ENCODE measurements at places on chromosomes 7 and 10.
A peak's percentile ranks its signal among the peaks of the same experiment; 100 is the strongest.

DNA sequence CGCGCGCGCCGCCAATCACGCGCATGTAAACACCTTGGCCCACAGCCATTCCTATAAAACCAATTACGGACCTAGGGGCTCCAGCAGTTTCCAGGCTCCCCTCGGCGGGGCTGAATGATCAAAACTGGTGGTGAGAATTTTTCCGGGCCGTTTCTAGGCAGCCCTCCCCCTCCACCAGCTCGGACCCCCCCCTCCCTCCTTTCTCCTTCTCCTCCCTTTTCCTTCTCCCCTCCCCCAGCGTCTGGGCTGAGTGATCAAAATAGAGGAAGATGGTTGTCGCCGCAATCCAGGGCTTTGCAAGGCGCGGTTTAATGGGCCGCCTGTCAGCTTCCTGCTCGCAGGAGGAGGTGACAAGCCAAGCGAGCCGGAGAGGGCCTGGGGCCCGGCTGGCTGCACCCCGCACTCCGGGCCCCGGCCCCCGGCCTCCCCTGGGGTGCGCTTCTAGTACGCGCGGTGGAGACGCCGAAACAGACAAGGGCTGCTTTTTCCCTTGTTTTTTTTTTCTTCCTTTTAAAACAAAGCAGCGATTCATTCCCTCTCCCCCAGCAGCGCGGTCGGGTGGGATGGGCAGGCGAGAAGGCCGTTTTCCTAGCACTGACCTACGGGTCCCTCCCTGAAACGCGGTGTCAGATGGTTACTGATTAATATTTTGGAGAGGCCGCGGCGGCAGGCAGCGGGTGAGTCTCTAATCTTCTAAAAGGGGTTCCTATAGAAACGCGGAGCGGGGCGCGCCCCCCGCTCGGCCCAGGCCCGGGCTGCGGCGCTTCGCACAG lies 528 bp upstream of the TNRC18 start:
- DNase-seq: peak; percentile 18

GRCh38 chr10:72523932-72524396 lies 101.9 kb downstream of the MICU1 start:
- no peak for DNase-seq

GRCh38 chr10:112389271-112389822 lies 15.4 kb downstream of the ACSL5 start:
- DNase-seq: no peak

DNA sequence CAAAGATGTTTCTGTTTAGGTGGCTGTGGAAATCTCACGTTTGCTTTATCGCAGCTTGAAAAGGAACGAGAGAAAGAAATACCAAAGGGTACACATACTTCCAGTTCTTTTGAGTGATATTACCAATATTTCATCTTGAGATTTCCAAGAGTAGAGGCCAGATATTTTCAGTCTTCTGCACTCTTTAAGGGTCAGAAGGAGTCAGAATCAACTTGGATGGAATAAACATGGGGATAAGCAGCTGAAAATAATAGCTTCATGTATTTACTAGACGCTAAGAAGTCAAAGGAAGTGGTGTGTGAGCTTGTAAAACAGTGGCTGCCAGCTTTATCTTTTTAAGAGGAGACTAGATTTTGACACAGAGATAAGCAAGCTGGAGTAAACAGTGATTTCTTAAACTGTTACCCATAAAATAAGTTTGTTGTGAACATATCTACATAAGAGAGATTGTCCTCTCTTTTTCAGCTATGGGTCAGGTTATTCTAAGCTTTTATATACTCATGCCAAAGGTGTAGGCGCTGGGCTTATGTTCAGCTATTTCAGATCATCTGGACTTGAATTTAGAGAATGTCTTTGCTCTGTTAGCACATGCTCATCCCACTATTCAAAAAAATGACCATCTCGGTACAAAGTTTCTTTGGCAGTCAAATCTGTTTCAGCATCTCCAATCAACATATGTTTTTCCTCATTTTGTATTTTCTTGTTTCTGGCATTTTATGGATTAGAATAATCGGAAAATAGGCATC lies 170.8 kb upstream of the TCF7L2 start:
- DNase-seq: no peak

DNA sequence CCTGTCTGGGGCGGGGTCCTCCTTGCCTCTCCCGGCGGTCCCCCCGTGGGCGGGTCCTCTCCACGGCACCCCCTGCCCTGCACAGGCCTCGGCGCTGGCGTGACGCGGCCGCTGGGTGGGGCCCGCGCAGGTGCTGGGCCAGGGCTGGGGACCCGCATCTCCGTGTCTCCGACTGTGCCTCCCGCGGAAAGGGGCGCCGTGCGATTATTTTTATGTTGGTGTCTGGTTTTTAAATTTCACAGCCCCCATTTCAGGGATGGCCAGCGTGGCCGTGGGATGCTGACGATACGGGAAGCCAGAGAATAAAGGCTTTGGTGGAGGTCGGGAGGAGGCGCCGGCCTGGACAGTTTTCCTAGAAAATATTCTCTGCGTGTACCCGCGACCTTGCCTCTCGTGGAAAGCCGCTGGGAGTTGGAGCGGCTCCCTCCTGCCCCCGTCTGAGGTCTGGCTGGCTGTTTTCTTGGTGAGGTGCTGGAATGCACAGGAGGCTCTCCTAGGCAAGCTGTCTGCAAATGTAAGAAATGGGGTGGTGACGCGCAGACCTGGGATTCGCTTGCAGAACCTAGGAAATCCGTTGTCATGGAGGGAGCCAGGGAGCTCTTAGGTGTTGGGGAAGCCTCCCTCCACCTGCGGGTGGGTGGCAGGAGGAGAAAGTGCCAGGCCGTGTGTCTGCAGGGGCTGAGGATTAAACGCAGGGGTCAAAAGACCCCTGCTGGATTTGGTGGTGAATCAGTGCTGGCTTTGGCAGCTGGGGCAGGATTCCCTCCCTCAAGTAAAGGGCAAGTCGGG lies 28.7 kb upstream of the JAKMIP3 start:
- DNase-seq: no peak

DNA sequence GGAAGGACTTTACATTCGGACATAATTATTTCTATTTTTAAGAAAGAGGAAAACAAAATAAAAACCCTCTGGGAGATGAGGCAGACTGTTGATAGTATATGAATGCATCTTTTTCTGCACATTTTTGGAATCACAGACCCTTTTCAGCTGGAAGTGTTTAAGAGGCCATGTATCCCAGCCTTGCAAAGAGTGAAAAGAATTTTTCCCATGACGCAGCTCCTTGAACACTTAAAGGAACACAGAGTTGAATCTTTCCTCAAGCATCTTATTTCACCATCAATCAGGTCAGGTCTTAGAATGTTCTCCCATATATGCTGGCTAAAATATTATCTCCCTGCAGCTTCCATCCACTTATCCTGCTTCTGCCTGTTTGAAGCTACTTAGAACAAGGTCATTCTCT lies 45.9 kb upstream of the PAPSS2 start:
- no peak for DNase-seq

GRCh38 chr10:15209827-15210509 lies 41.5 kb upstream of the NMT2 start:
- DNase-seq: peak; percentile 58

DNA sequence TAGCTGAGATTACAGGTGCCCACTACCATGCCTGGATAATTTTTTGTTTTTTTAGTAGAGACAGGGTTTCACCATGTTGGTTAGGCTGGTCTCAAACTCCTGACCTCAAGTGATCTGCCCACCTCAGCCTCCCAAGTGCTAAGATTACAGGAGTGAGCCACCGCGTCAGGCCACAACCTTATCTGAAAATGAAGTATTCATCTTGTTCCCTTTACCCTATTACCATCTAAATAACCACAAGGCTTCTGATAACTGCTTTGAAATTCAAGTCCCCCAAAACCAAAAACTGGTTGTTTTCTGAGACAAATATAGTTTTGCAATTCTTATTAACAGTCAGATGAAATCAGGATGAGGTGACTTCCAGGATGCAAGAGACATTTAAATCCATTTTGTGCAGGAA lies 2.4 kb downstream of the TCTN3 start:
- no peak for DNase-seq

GRCh38 chr10:24992512-24993133 lies 23.3 kb downstream of the ENKUR start:
- DNase-seq: no peak

- DNase-seq: no peak
These were observed 128.2 kb downstream of the UBE2H start for GRCh38 chr7:129824291-129825208.

DNA sequence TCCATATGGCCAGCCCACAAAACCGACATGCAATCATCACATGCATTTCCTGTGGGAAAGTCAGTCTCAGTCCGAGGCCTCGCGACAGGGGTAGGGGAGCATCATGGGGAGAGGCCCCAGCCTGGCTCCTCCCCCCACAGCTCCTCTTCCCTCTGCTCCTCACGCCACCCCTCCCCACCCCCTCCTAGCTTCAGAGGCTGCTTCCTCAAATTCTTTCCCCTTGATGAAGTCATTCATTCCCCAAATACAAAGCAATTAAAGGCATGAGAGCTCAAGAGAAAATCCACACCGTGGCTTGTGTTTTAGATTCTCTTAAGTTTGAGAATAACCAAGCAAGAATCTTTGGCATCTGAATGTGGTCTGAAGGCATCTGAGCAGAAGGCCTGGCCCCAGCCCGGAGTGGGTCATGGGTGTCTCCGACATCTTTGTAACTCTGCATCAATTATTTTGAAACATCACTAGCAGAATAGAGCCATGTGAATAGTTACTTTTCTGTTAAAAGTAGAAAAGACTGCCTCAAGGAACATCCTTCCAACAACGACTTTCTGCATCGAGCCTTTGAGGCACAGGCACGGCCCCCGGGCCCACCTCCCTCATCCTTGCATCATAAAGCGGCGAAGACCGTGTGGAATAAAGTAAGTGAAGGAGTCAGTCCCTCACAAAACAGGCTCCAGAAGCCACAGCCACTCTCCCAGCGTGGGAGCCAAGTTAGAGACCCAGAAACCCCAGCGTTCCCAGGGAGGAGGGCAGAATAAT lies 90.9 kb downstream of the DIP2C start:
- no peak for DNase-seq

GRCh38 chr10:72353965-72354355 lies 759 bp downstream of the DNAJB12 start:
- DNase-seq: no peak

DNA sequence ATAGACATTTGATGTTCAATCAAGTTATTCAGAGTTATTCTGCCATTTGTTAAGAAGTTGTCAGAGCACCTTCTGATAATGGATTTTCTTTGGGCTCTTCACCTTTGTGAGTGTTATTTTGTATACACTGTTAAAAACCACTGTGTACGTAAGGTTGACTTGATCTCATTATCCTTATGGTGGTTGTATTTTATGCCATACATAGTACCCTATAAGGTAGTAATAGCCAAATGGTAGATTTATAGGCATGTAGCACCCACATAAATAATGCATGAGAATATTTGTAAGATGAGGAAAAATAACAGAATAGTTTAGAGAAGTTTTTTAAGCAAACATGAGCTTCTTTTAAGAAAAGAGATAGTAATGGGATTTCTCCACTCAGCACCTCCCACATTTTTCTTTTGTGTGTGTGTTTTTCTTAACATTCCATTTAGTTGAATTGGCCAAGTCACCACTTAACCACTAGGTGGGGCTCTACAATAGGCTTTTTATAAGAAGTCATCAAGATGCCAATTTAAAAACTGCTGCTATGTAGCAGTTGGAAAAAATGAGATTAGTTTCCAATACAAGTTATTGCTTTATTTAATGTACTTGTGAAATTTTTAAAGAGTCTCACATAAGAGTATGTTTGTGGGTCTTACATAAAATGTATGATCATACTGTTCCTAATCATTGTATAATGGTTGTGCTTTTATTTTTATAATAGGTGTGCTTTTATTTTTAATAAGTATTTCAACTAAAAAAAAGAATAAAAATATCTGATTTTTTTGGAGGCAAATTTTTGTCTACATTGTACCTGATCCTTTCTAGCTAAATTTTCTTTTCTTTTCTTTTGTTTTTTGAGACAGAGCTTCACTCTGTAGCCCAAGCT lies 41.1 kb upstream of the STMP1 start:
- DNase-seq: no peak

DNA sequence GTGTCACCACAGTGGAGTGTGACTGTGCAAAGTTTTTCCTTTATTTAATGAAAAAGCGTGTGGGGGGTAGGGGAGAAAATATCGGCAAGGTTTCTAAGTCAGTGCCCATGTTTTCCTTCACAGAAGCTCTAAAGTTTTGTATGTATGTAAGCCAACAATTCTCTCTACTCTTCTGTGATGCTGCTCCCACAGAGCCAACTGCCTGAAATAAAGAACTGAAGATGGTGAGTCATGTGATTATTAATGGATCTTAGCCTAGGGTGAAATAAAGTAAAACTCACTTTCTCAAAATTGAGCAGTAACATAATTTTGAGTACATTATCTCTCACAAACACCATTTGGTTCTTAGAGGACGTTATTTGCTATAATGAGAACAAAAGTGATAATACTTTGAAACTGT lies 143.7 kb downstream of the ELMO1 start:
- no peak for DNase-seq

- DNase-seq: no peak
These were observed 32.6 kb downstream of the IMMP2L start for GRCh38 chr7:111529507-111530355.

- DNase-seq: no peak
These were observed 54.9 kb upstream of the IGFBP3 start for GRCh38 chr7:45975847-45976484.

DNA sequence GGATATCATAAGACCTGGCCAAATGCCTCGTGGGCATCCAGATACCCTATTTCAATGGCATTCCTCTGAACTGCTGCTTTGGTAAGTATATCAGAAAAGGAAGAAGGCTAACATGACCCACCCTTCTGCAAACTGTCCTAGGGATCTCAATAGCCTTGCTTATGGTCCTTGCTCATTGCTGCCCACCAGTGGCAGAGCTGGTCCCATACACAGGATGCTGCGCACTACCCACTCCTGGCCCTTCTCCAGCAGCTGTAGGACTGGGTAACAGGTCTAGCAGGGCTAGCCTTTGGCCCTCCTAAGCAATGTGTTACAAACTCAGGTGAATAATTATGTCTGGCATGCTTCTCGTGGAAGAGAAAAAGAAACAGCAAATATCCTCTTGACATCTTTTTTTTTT lies 72.5 kb downstream of the C10orf90 start:
- DNase-seq: no peak

- no peak for DNase-seq
These were observed at the start of gene VSTM2A for GRCh38 chr7:54541669-54542625. Gene VSTM2A (plus strand): TSS chr7:54542375. CDS start chr7:54542731, 356 bp downstream.

DNA sequence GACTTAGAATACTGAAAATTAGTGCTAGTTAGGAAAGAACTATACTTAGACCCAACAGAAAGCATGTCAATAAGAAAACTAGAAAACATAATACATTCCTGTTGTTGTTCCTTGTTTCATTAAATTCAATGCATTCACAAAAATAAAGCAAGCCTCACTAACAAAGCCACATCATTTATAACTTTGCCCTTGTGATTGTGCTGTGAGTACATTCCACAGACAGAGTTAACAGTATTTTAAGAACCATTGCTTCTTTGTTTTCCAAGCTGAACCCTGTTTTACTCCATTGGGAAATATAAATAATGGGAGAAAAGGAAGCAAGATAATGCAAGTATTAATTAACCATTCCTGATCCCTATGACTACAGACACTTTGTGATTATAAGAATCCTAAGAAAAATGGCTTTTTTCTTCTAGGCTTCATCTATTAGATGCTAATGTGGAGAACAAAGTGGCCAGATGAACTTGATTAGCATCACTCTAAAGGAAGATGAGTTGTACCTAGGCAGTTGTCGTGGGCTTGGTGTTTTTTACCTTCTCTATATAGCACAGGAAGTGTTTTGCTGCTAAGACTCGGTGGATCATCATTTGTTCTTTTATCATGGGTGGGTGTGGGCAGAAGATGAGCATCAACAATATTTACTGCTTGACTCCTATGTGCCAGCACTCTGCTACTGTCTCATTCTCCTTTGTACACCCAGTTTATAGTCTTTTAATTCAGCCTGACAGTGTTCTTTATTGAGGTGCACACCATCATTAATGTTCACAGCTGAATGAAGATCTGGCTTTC lies 34.2 kb upstream of the ZNRF2 start:
- DNase-seq: no peak

Measured in stimulated activated CD4-positive, alpha-beta T cell treated with anti-CD3 and anti-CD28 coated beads, TNF-alpha, amount 100 ng/mL, for 1 hour (primary cell).